ENCODE measurements at places on chromosomes 3 and 15.

DNA sequence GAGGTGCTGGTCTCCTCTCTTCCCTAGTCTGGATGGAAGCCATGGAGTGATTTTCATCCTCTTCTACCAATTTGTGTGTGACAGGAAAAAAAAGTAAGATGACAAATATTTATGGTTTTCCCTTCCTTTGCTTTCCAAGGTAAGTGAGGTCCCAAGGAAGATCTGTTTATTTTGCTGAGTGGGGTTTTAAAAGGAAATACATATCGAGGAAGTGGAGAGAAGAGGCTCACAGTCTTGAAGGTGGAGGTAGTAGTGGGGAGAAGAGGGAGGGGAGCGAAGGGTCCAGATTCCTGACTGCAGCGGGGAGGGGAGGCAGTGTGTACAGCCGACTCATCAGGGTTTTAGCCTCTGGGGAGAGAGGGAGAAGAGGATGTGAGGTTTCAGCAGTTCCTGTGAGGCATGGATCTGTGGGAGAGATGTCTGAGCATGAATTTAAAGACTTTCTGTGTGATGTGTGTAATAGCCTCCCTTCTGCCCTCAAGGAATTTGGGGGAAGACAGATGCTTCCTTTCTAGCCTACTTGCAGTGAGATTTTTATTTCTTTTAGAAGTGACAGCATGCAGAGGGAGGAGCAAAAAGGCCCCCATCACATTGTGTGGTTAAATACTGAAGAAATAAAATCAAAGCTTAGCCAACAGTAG lies 272.4 kb downstream of the THRB start:
- no peak for DNase-seq

- no peak for DNase-seq
Observed at GRCh38 chr3:17431004-17431403, 311.4 kb downstream of the TBC1D5 start.

- DNase-seq, result no peak
Observed at GRCh38 chr15:79028411-79028964, 62.1 kb downstream of the RASGRF1 start.

DNA sequence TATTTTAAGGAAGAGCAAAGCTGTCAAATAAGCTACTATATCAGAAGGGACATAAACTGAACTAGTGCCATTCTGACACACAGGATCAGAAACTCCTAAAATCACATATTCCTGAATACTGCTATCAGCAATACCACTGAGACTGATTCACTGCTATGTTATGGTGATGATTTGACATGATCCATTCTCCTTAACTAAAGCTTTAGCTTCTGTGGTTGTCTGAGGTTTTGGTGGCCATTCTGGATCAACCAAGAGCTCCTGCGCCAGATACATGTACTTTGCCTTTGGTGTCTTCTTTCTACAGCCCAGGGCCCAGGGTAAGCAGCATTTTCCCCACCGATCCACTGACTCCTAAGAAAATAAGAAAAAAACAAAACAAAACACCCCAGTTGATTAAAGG lies 6.7 kb upstream of the GP5 start:
- no peak for DNase-seq

GRCh38 chr15:79811406-79812405 lies 85.1 kb downstream of the MTHFS start:
- DNase-seq, result peak; percentile 88

DNA sequence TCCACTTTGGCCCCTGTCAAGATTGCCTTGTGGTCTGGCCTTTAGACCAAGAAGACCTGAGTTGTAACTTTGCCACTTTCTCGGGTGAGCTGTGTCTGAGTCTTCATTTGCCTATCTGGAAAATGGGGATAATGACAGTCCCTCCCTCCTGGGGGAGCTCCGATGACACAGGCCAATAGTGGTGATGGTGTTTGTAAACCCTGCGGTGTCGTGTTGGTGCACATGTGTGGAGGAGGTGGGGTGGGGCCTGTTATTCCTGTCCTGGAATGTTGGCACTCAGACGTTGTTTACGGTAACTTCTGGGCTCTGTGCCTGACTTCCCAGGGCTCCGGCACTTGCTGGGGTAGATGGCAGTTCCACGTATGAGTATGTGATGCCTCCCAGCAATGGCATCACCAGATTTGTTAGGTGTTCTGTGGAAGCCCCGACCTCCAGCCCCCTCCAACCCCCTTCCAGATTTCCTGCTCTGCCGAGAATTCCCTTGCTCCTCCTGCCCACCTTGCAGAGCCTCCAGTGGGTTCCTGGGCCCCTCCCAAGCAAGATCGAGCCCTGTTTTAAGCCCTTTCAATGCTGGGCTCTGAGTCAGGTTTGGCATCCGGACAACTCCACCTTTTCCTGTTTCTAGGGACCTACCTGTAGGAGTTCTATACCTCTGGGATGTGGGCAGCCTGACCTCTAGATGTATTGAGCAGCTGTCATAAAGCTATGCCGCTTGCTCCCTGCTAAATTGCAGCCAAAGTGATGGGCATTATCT lies 31.4 kb downstream of the HRH1 start:
- DNase-seq, result peak; percentile 94

- no peak for DNase-seq
Observed at GRCh38 chr3:164852866-164853265, 225.4 kb downstream of the SI start.
